ENCODE measurements at places on chromosomes 2 and 18.

DNA sequence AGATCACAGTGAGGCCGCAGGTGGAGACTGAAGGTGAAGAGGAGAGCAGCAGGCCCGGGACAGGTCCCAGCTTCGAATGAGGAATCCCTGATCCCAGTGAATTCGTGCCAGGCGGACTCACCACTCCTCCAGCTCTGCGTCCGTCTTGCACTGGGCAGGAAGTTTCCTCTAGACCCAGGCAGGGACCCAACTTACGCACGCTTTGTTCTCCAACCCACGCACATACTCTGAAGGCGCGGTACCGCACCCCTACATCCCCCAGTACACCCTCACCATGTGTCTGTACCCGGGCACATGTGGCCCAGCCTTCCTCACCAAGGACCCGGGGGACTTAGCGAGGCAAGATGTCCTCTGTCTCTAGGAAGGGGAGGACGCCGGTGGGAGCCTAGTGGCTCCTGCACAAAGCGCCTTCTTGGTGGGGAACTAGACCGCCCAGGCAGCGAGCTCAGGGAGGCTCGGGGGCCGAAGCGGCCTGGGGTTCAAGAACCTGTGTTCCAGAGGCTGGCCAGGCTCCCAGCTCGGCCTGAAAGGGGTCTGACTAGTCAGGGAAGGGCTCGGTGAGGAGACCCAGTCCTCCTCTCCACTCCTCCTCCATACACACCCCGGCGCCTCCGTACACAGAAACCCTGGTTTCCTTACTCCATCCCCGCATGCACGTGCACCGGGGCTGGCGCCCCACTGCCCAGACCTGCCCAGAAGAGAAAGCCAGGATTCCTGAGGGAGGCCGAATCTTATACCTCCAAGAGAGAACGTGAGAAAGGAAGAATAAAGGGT is 38.3 kb upstream of the ATP6V1B1 start:
- no peak for DNase-seq

DNA sequence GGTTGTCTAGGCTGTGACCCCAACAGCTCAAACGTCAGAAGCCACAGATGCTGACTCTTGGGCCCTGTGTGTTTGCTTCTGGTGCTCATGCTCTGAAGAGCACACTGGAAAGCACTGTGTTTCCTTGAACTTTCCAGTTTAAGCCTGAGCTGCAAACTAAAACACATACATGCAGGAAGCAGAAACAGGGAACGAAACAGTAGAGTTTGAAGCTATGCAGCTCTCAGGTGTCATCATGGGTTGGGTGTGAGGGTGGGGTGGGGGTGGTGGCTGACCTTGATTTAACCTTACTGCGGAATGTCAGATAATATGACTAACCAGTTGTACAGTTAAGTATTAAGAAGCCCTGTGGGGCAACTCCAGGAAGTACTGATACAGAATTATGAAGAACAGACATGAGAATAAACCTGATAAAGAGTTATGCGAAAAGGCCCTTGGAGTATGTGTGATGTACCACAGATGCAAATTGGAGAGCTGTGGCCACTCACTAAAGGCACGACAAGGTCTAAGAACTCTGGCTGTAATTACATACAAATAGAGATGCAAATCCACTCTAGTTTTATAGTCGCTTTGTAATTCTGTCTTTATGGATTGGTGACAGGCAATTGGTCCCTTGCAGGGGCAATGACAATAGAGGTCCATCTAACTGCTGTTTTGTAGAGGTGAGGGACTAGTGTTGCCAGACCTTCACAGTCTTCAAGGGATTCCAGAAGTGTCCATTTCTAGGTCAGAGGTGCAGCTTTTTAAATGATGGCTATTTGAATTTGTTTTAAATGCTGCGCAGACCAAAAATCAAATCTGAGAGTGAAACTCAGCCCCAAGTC is 273.1 kb downstream of the NAPG start:
- no peak for DNase-seq

DNA sequence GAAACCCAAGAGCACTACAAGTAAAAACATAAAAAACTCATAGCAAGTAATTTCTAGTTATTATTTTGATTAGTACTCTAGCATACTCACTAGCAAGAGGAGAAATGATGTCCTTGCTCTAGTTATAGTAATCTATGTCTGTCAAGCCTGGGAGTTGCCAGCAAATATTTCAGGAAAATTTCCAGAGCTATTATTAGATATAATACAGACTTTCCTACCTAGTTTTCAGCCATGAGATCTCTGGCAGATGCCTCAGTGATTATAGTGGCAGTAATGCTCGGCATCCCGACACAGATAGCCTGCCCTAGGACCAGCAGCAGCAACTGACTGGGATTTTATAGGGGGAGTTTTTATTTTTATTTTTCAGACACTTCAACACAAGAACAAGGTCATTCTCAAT is 224.4 kb downstream of the ZNF385B start:
- peak; percentile 87 for DNase-seq

DNA sequence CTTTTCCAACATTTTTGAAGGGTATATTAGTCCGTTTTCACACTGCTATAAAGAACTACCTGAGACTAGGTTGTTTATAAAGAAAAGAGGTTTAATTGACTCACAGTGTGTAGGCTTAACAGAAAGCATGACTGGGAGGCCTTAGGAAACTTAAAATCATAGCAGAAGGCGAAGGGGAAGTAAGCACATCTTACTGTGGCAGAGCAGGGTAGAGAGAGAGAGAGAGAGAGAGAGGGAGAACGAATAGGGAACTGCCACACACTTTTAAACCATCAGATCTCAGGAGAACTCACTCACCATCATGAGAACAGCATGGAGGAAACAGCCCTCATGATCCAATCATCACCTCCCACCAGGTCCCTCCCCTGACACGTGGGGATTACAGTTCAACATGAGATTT is 420.3 kb downstream of the SOCS6 start:
- DNase-seq = no peak

DNA sequence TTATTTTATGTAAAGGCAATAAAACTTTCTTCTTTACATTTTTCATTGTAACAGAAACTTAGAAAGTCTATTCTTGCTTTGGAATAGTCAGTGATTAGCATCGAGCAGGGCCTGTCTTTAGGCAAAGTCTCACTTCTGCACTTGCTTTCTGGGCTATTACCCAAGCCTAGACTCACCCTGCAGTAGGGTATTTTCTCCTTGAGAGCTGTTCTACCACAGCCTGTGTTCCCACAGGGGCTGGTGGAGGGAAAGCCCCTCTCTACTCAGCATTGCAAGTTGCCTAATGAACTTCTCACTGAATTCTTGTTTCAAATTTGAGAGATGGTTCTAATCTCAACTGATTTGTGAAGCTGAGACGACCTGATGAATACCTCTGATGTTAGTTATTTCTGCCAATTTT is 111.7 kb upstream of the KLHL14 start:
- no peak for DNase-seq

GRCh38 chr2:226581661-226582060 is 218.0 kb downstream of the IRS1 start:
- no peak for DNase-seq

DNA sequence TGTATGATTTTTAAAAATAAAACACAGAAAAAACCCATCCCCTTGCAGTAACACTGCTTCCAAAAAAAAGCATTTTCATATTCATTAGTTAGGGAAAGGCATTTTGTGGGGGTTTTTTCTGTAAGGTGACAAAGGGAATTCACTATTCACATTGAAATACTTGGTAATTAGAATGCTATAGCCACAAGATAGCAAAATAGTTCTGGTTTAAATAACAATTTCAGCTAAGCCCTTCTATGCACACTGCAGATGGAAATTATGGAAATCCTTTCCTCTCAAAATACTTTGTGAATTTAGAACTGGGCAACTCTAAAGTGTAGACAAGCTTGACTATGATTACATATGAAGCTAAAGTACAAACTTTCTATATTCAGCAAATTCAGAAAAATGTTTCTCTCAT is 102.1 kb upstream of the CHRNA1 start:
- no peak for DNase-seq

DNA sequence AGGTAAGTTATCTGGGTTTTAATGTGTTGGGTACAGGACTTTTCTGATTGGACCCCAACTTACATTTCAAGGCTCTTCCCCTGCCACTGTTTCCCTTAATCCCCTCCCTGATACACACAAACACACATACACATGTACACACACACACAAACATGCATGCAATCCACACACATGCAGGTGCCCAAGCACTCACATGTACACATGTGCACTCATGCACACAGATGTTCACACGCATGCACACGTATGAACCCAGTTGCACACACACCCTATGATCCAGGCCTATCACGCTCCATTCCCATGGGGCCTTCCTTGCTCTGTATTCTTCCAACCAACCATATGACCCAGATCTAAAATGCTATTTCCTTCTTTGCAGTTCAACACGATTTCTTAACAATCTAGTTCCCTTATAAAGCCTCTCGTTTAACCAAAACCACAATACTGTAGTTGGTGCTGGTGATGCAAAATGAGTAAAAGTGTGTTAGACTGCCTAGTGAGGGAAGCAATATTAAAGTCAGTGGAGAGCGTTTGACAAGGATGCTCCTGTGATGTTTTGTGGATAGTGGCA is 11.1 kb downstream of the SERPINB8 start:
- DNase-seq = no peak

DNA sequence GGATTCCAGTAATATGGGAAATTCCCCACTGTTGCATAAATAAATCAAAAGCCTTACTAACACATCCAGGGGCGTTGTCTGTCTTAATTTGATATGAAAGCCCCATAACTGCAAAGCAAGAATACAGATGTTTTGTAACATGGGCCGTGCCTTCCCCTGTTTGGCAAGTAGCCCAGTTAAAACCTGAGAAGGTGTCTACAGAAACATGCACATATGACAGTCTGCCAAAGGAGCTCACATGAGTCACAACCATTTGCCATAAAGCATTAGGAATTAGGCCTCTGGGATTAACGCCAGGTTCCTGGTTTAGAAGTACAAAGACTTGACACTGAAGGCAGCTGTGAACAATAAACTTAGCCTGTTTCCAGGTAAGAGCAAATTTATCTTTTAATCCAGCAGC is 43.1 kb upstream of the LONRF2 start:
- DNase-seq = no peak

Data from G401 (cell line).